ENCODE measurements at places on chromosomes 13 and 19.

DNA sequence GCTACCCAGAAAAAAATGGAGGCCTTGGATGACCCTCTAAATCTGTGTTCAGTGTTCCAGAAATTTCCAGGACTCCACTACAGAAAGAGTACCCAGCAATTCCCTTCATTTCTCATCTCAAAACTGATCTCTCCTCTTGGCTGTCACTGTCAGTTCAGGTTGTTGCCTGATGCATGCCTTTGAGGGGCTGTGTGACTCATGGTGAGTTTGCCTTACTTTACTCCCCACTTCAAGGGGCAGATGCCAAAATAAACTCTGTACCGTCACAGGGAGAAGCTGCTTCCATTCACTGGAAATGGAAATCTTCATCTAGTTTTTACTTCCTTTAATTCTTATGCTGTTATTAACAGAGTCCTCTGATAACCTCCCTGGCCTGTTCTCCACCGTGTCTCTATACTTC lies 1075.0 kb downstream of the DIAPH3 start:
- DNase-seq, result no peak

GRCh38 chr13:82713687-82714405 lies 1168.4 kb downstream of the SLITRK1 start:
- DNase-seq, result no peak

GRCh38 chr13:40789275-40790153 lies at the start of gene SLC25A15:
TSS of gene SLC25A15 (plus strand) at chr13:40789611. CDS start at chr13:40793227, 3,616 bp downstream.
- DNase-seq, result peak; percentile 91

DNA sequence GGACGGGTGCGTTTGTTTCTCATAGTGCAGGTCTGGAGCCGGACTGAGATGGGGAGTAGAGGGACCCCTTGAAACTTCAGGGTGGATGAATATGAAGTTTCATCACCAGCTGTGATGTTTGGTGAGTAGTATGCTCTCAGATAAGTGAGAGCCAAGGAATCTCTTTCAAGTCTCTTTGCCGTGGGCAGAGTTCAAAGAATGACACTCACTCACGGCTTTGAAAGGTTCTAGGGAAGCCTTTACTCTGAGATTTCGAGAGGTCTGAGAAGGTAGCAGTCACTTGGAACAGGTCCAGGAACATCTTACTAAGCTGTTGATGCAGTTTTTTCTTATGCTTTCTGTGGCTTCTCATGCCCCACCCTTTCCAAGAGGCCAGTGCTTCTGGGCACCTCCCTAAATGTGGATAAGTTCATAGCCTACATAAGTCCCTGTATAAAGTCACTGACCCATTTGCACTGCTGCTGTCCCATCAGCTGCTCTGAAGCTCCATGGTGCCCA lies at the start of gene IGFL2:
IGFL2 (plus strand) TSS at position 448 of the 498 bp plus-strand sequence; CDS start at position 489, 41 bp downstream.
- DNase-seq, result no peak

DNA sequence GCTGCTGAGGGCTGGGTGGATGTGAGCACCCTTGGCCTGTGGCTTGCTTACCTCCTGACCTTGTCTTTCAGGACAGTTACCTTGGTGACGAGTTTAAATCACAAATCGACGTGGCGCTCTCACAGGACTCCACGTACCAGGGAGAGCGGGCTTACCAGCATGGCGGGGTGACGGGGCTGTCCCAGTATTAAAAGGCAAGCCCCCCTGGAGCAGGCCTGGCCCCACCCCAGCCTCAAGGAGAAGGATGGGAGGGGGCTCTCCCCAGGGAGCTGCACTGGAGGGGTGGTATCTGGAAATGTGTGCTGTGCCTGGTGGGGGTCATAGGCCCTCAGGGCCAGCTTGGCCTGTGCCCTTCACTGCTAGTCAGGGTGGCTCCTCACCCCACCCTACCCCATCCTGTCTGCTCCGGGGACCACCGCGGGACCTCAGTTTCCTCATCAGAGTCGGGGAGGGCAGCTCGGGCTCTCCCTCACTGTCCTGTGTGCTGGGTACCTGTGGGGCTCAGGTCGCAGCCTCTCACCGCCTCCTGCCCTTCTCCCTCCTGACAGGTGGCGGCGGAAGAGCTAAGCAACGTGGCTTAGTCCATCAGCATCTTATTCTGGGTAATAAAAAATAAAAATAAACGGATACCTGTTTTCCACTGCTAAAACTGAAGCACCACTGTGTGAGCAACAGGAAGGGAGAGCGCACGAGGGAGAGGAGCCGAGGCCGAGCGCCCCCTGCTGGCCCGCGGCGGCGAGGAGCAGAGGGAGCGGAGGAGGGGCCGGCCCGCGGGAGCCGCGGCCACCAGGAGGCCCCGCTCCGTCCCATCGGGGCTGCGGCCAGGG lies 29.8 kb downstream of the CERS1 start:
- peak; percentile 91 for DNase-seq

GRCh38 chr13:106322628-106323027 lies 212.8 kb downstream of the EFNB2 start:
- DNase-seq, result no peak

GRCh38 chr19:39448271-39448670 lies 2.9 kb downstream of the SUPT5H start:
- no peak for DNase-seq

- DNase-seq, result peak; percentile 82
These were observed 8.6 kb upstream of the NUP62 start for GRCh38 chr19:49937750-49938381.

DNA sequence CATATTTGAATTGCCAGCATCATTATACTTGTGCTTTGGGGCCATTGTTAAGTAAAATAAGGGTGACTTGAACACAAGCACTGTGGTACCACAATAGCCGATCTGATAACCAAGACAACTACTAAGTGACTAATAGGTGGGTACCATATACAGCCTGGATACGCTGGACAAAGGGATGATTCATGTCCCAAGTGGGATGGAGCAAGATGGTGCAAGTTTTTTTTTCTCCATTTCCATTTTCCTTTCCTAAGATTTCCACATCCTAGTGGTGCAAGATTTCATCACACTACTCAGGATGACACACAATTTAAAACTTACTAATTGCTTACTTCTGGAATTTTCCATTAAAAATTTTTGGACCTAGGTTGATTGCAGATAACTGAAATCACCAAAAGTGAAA lies 15.1 kb downstream of the BRCA2 start:
- DNase-seq, result no peak

- DNase-seq, result no peak
These were observed 3.0 kb downstream of the FAM83E start for GRCh38 chr19:48611872-48612271.

- DNase-seq, result no peak
These were observed 69.2 kb downstream of the ZNF100 start for GRCh38 chr19:21698215-21698614.

DNA sequence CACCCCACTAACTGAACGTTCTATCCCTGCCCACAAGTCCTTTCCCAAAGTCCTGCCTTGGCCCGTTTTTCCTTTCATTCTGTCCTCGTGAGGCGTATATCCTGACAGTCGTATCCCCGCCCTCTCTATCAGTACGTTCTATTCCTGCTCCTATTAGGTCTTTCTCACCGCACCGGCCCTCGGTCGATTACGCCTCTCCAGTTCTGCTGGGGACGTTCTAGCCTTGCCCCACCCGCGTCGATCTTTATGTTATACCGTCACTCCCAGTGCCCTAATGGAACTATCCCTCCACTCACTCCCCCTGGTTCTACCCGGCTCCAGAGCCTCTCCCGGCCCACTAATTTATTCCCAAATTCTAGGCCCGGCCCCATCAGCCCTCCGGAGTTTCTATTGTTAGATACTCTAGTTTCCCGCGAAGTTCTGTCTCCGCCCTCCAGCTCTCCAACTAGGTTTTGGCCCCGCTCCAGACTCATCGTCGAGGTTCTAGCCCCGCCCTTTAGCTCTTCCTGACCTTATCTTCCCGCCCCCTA lies 2.0 kb downstream of the PLAUR start:
- no peak for DNase-seq

- DNase-seq, result no peak
These were observed 42.6 kb downstream of the USP12 start for GRCh38 chr13:27128825-27129627.

DNA sequence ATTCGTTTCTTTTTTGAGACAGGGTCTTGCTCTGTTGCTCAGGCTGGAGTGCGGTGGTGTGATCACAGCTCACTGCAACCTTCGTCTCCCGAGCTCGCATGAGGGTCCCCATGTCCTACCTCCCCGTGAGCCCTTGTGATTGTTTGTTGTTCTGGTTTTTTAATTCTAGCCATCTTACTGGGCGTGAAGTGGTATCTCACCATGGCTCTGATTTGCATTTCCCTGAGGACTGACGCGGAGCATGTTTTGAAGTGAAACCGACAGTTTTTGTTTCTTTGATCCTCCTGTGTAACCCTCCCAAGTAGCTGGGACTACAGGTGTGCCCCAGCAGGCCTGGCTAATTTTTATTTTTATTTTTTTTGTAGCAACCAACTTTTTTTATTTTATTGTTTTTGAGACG lies 21.7 kb downstream of the GNG7 start:
- peak; percentile 69 for DNase-seq

GRCh38 chr19:35342430-35342829 lies 5.3 kb upstream of the FFAR1 start:
- no peak for DNase-seq

DNA sequence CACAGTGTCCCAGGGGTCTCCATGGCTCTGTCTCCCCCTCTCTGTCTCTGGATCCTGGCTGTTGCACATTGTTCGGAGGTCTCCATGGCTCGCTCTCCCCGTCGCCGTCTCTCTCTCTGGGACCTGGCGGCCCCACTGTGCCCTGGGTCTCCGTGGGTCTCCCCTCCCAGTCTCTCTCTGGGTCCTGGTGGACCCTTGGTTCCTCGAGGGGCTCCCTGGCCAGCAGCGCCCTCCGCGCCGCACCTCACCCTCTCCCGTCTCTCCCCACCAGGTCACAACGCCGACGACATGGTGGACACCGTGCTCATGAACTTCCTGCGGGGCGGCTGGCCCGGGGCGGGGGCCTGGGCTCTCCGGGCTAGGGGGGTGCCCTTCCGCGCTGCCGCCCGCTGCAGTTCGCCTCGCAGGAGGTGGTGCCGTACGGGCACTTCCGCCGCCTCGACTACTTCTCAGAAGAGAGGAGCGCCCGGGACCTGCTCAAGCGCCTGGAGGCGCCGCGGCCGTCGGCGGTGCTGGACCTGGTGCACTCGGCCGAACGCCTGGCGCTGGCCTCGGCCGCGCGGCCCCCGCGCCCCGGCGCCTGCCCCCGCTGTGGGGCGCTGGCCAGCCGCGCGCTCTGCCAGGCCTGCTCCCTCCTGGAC lies 29.1 kb downstream of the SIGLEC5 start:
- peak; percentile 54 for DNase-seq

DNA sequence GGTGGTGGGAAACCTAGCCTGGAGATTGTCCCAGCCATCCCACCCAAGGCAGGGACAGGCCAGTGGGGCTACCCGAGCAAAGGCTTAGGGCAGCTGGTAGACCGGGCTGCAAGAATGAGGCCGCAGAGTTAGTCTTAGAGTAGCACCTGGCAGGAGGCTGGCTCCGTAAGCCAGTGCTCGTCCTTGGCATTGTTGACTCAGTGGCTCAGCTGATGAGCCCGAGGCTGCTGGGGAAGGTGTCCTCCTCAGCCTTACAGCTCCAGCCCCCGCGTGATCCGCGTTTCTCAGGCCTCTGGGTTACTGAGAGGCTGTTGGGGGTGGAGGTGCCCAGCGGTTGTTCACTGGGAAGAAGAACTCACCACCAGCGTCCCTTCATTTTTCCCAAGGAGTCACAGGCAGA lies 24.7 kb downstream of the PPP1R37 start:
- no peak for DNase-seq

GRCh38 chr13:31322026-31322425 lies 122.3 kb downstream of the B3GLCT start:
- no peak for DNase-seq
